ENCODE measurements at places on chromosomes 3 and 15.

GRCh38 chr3:35137612-35138011 lies 501.7 kb upstream of the ARPP21 start:
- DNase-seq, result no peak

DNA sequence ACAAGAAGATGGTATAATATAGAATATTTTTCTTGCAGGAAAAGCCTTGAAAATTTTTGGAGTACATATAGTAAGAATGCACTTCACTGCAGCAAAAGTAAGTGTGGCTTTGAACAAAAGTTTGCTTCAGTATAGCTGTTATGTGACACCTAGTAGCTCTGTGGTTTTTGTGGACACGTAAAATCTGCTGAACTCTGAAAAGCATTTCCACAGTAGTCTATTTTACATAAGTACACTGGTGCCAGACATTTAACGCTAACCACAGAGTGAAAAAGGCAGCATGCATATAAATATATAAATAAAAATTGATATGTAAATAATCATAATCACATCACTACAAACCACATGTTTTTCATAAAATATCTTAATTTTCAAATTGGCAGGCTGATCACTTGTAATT lies 39.8 kb downstream of the CGGBP1 start:
- DNase-seq, result no peak

- DNase-seq, result no peak
Measured at GRCh38 chr3:129504471-129505100, 23.9 kb upstream of the RHO start.

- DNase-seq, result no peak
Measured at GRCh38 chr15:46280762-46281542, 646.1 kb downstream of the SQOR start.

DNA sequence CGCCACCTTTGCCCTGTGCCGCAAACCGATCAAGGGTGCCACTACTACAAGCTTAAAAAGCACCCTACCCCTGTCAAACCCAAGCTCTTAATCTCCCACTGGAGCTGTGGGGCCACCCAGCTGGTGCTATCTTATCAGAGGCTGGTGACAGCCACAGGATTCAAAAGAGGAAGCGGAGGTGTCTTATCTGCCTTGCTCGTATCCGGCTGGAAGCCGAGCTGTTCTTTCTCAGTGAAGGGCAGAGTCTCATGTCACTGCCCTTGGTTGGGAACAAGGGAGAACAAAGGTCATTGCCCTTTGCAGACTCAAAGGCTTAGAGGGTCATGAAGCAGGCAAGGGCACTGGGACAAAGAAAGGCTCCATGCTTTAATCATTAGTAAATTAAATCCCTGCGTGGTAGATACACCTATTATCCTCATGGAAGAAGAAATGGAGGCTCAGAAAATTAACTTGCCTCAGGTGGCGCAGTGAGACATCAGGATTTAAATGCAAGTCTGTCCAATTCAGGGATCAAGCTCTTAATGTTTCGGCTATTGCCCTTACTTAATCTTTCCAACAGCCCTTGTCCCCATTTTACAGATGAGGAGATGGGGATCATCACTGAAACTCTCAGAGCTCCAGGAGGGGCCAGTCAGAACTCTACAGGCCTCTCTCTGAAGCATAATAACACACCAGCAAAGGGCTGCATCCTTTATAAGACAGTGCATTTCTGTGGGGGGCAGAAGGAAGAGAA lies 360.0 kb upstream of the PROK2 start:
- no peak for DNase-seq

DNA sequence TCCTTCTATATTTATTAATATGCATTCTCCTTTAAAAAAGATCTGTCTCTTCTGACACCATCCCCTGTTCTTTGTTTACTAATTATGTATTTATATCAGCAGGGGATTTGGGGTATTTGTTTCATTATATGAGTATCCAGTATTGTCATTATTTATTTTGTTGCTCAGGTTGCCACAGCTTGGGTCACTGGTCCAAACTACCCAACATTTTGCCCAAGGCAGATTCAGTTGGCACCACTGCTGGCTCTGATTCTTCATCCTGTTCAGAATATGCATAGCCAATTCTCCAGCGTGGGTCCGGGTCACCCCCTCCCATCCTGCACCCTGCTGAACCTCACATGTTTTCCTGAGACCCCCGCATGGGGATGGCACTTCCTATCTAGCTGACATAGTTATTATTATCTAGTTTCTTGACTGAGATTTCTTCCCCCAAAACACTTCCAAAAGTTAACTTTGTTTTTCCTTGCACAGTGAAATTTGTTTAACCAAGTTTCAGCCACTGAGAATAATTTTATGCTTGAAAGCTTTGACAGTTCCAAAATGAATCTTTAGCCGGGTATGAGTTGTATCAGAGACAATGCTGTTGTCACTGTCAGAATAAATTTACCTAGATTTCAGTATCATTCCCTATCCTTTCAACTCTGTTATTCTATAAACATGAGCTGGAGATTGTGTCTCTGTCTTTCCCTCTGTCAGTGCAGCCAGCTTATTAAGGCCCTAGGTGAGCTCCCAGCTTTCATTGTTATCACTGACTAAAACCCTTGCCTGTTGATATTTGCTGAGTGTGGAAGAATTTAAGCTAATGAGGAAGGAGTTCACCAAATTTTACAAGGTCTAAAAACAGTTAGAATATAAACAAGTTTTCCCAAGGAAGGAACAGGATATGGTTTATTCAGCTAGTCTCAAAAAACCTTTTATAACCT lies 70.3 kb downstream of the TGFBR2 start:
- no peak for DNase-seq

DNA sequence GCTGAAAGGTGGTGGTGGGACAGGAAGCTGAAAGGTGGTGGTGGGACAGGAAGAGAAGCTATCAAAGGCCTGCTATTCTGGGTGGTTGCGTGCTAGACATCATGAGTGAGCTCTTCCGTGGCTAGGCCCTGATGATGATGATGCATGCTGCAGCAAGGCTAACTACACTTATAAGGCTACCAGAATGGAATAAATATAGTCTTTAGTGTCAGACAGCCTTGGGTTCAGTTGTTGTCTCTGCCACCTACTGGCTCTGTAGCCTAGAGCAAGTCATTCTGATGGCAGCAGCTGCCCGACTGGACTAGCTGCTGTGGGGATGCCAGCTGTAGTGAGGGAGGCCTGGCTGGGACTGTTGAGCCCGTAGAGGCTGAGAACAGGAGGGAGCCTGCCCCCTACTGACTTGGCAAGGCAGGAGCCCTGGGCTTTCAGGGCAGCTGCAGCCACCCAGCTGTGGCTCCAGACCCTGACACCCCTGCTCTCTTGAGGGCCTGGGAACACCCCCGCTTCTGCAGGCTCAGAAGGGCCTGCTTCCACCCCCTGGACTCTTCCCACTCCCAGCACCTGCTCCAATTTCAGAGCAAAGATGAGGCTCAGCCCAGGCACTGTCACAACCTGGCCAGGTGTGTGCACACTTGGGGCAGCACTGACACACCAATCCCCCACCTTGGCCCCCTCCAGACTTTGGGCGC lies 21.4 kb upstream of the ZBED2 start:
- no peak for DNase-seq

DNA sequence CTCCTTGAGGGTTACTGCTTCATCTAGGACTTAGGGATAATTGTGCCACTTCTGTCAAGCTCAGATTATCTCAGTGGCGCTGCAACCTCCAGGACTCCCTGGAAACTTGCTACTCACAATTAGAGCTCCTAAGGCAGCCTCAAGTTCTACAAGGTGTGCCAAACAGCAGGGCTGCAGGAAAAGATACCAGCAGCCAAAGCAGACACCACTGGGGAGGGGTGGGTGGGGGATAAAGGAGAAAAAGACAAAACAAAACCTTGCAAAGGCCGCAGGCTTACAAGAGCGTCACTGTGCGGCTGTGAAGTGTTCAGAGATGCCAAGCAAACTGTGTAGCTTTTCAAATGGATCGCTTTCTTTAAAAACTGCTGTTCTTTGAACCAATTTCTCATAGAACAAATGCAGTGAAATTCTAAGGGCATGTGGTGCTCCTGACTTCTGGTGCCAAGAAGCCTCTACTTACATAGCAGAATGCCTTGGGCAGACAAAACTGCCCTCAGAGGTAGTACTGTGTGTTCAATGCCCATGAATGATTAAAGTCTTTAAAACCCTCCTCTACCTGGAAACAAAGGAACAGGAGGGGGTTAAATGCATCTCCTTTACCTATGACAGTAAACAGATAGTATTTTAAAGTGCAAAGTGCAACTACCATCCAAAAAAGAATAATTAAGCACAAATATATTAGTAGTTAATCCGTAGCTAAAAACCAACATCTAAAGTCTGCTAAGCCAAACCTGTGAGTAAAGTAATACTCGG lies 353.4 kb downstream of the FOXP1 start:
- DNase-seq, result no peak

GRCh38 chr3:54213907-54214306 lies 91.6 kb downstream of the CACNA2D3 start:
- DNase-seq, result no peak

- DNase-seq, result no peak
Measured at GRCh38 chr3:43338295-43338694, 52.0 kb downstream of the SNRK start.

DNA sequence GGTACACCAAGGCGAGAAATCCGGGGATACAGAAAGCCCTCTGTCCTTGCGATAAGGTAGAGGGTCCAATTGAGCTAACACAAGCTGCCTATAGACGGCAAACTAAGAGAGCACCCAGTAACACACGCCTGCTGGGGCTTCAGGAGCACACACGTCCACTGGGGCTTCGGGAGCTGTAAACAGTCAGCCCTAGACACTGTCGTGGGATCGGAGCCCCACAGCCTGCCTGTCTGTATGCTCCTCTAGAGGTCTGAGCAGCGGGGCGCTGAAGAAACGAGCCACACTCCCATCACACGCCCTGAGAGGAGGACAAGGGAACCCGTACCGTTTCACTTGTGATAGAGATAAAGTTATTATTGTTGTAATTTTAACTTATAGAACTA lies 486 bp downstream of the SAMMSON start:
- DNase-seq, result no peak

GRCh38 chr15:43370975-43371974 lies at the start of the genes TUBGCP4 and ZSCAN29:
TUBGCP4 (plus strand) TSS chr15:43371101; CDS start chr15:43371355, 254 bp downstream.
ZSCAN29 (minus strand) TSS chr15:43371043; CDS start chr15:43369913, 1,130 bp downstream.
- DNase-seq, result peak; percentile 23

DNA sequence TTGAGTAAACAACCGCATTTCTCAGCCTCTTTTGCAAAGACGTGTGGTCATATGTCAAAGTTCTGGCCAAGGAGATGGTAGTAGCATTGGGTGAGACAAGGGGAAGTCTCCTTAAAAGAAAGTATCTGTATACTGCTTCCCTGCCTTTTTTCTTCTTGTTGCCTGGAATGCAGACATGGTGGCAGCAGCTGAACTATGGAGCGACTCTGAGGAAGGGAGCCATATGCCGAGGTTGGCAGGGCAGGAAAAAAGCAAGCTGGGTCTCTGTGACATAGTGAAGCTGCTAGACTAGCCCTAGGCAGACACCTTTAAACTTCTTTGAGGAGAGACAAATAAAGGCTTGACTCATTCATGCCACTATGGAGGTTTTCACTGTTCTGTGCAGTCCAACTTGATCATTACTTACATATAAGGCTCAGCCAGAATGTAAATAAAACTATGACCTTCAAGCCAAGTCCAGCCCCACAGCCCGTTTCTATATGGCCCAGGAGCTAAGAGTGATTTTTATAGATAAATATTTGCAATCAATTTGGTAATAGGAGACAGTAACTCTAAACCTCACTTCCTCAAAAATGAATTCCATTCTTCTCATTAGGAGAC lies 30.6 kb upstream of the PRICKLE2 start:
- DNase-seq, result no peak

DNA sequence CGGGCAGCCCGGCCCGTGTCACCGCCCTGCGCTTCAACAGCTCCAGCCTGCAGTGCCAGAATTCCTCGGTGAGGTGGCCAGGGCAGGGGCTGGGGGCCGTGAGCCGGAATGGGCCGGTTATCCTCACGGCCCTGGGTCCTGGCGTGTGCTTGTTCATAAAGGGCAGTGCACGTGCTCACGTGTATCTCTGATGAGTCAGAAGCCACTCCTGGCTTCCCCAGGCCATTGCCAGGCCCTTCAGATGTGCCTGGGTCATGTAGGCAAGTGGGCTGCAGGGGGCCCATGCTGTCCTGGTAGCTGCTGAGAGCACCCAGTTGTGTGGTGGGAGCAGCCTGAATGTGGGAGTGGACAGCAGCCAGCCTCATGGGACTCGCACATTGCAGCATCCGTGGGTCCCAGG lies 29.2 kb downstream of the PLXNA1 start:
- no peak for DNase-seq

DNA sequence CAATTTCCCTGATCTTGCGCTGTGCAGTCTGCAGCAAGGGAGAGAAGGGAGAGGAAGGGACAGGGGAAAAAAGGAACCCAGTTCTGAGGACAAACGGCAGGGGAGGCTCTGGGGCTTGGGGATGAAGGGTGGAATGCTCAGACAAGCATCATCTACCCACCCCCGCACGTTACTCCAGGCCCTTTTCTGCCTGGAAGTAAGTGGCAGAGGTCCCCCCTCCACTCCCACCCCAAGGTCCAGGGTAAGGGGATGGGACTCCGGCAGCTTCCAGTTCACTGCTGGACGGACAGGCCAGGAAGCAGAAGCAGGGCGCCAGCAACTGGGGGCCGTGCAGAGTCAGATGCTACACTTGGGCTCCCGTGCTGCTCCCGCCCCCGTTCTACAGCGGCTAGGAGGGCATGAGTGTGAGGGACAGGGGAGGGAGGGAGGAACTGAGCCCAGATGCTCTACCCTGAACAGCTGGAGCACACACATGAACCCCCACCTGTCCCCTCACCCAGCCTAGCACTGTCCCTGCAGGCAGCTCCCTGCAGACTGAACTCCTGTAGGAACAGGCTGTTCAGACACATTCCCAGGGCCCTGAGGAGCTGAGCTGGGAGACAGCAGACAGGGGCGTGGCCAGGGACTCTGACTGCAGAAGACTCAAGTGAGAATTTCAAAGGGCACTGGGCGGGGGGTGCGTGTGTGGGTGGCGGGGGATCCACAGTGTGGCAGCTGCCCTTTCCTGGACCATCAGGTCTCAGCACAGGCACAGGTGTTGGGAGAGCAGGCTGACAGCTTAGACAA lies 59.7 kb downstream of the SENP2 start:
- DNase-seq, result no peak

DNA sequence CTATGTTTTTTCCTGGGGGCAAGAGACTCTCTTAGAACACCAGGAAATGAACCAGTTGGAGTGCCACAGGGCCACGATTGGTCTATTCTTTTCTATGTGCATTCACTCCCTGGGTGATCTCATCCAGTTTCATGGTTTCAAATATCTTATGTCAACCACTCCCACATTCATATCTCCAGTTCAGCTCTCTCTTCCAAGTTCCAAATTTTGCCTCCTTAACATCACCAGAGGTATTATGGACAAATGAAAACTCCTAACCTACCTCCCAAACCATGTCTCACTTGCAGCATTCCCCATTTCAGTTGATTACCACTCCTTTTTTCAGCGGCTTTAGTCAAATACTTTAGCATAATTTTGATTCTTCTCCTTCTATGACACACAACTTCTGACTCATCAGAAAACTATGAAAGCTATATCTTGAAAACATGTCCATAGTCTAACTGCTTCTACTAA lies 203.1 kb upstream of the SEMA6D start:
- DNase-seq, result no peak

GRCh38 chr15:51067510-51067909 lies 27.2 kb downstream of the TNFAIP8L3 start:
- DNase-seq, result no peak

DNA sequence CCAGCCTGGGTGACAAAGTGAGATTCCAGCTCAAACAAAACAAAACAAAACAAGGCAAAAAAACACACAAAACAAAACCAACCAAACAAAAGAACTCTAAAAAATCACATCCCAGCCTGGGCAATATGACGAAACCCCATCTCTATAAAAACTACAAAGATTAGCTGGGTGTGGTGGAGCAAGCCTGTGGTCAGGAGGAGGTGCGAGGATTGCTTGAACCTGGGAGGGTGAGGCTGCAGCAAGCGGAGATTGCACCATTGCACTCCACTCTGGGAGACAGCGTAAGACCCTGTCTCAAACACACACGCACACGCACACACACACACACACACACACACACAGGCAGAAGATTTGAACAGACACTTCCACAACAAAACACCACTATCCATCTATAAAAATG lies 99.6 kb downstream of the SHQ1 start:
- DNase-seq, result no peak
